Natural killer cell (primary cell): ENCODE measurements at places on chromosomes 16 and 17. TPM values are rescaled to one million over a fixed set of nuclear protein-coding genes. Genes with fewer than 3 reads are reported as not detected.

The RDM1 gene
- total RNA-seq = 0.61 TPM

The CD300LG gene
- not detected for total RNA-seq

The WNK4 gene
- total RNA-seq = 0.09 TPM

The SLC35G6 gene
- total RNA-seq = not detected

The MT1M gene
- not detected for total RNA-seq

The CLDN6 gene
- not detected for total RNA-seq
